ENCODE measurements at places on chromosomes 4 and X.
A peak's percentile ranks its signal among the peaks of the same experiment; 100 is the strongest.

GRCh38 chr4:48799157-48799556, 19.1 kb upstream of the FRYL start:
- DNase-seq = no peak

- no peak for DNase-seq
Measured at GRCh38 chr4:3255611-3256186, 6.7 kb downstream of the MSANTD1 start.

- no peak for DNase-seq
Measured at GRCh38 chrX:15567886-15568616, 32.7 kb downstream of the ACE2 start.

DNA sequence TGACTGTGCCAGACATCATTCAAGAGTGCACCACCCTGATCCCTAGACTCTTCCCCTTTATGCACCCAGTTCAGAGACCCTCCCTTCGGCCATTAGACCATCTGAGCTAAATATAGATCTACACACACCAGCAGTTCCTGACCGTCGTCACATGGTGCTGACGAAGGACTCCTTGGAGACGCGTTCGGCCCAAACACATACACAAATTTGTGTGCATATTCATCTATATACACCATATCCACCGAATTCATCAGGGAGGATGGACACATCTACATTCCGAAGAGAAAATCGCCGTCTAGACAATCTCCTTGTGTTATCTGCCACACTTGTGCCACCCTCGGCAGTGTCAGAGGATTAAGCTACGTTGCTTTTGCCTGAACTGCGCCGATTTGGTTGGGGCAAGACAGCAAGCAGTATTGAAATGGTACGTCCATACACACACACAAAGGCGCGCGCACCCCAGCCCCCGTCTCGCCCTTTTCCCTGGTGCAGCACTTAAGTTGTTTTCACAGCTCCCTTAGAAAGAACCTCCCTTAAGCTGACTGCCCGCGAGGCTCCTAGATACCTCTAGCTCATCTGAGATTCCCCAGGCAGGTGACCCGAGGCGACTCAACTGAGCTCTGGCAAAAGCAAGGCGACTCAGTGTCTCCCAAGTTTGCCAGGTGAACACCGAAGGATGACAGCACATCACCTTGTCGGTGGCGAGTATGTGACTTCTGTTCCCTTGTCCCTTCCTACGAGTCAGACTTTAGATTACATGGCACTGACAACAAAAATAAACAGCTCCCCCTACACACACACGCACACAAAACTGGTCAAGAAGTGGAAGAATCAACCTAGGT, 1.0 kb downstream of the RASGEF1B start:
- peak; percentile 24 for DNase-seq

DNA sequence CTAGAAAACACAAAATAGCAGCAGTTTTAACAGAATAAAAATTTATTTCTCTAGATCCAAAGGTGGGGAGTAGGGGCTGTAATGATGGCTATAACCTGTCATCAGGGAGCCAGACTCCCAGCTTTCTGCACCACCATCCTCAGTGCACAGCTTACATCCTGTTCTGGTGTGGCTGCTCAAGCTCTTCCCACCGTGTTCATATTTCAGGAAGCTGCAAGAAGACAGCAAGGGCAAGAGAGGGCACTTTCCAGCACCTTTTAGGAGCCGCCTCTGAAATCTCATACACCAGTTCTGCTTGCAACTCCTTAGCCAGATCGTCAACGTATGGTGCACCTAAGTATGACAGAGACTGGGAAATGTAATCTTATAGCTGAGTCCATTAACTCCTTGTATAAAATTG, 253.7 kb downstream of the CENPC start:
- no peak for DNase-seq

GRCh38 chr4:92305148-92305877, 1.5 kb downstream of the GRID2 start:
- no peak for DNase-seq

GRCh38 chrX:150762258-150763165, 69.3 kb downstream of the MTMR1 start:
- no peak for DNase-seq

DNA sequence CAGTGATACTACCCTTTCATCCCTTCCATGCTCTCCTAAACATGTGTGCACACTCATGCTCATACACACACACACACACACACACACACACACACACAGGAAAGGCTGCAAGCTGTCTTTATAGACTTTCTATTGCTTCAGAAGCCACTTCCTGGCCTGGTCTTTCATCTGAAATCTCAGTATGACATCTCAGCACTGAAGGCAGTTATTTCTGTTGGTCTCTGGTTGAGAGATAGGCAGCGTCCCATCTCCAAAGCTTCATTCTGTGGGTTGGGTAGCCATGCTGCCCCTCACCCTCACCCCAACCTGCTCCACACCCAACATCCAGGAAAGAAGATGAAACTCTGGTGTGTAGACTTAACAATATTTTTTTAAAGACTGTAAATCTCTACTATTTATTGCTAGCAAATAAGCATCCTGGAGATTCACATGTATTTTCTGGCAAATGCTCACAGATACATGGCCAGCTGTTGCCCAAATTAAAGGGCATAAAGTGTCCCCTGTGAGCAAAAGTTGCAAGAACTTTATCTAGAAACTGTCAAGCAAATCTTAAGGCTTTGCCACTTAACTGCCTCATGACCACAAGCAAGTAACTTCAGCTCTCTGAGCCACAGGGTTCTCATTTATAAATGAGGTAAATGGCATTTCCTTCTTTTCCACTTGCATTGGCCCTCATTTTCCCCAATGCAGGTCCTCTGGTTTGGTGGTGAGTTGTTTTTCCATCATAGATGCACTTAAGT, 189.8 kb upstream of the AFF2 start:
- no peak for DNase-seq

DNA sequence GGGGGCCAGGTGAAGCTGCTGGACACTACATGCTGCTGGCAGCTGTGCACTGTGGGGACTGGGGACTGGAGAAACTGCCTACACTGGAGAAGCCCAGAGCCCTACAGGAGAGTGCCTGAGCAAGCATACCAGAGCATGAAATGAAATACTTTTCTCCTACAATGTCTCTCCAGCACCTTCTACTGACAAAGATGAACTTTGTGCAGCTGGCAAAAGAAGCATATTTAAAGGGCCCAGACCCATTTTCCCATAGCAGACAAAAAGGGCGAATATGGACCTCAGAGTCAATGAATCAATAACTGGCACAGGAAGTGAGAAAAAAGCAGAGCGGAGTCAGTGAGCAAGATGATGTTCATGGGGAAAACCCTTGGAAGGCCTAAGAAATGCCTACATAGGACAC, 30.9 kb upstream of the GK start:
- no peak for DNase-seq

- DNase-seq = no peak
Measured at GRCh38 chrX:72712094-72712755, 1.9 kb downstream of the PHKA1 start.

DNA sequence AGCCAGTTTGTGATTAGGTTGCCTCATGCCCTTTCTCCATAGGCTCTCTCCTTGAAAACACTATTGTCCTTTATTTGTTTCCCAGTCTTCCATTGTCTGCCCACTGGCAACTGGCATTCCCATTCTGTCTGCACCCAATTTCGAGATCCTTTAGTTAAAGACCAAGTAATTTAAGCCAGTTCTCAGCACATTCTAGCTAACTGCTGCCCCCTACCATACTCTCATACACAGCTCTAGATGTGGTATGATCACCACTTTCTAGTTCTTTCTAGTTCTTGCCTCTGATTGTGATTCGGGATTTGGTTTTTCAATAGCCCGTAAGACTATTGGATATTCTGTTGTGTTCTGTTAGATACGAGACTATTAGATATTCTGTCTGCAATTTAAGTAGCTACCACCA, 135.8 kb upstream of the TRPC5 start:
- no peak for DNase-seq

GRCh38 chr4:158998624-158999023, 104.3 kb upstream of the RAPGEF2 start:
- no peak for DNase-seq

DNA sequence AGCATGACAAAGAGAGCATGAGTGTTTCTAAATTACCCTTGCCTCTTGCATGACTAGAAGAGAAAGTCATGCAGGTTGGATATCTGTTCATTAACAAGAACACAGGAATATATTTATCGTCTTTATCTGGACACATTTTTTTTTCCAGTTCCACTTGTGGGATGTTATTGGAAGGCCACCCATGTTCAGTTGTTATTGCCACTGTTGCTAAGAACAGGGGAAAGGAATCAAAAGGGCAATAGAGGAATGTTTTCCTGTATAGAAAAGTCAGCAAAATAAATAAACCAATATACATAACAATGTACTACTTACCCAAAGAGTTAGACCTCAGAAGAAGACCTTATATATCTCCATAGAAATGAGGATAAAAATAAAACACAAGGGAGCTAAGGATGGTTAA, 270.1 kb downstream of the QDPR start:
- DNase-seq = no peak
